ENCODE measurements at places on chromosomes 11 and 22.

GRCh38 chr11:35937700-35938099 is 6.2 kb upstream of the LDLRAD3 start:
- no peak for DNase-seq

DNA sequence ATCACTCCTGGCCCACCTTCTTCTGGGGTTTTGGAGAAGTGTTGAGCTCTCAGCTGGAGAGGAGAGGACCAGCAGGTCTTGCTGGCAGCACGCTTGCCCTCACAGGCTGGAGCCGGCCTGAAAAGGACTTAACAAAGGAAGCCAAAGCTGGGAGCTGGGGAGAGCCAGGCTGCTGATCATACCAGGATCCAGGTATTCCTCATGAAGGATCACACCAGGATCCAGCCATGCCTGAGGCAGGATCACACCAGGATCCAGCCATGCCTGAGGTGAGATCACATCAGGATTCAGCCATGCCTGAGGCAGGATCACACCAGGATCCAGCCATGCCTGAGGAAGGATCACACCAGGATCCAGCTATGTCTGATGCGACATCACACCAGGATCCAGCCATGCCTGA is 17.0 kb downstream of the MRGPRD start:
- no peak for DNase-seq

DNA sequence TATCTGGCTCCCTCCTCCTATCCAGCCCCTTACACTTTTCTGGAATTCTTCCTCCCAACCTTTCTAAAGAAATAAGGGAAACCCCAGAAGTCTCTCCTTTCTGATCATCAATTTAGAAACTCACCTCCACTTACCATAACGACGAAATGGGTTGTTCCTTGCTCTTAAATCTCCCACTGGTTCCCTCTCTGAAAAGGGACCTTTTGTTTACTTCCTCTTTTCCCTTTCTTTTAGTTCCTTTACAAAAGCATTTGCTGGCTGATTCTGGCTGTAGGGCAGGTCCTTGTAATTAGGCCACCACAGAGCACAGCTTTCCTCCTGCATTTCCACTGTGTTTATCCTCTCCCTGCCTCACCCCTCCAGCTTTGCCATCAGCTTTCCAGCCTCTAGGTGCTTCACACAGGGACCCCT is 12.0 kb downstream of the JAML start:
- no peak for DNase-seq

DNA sequence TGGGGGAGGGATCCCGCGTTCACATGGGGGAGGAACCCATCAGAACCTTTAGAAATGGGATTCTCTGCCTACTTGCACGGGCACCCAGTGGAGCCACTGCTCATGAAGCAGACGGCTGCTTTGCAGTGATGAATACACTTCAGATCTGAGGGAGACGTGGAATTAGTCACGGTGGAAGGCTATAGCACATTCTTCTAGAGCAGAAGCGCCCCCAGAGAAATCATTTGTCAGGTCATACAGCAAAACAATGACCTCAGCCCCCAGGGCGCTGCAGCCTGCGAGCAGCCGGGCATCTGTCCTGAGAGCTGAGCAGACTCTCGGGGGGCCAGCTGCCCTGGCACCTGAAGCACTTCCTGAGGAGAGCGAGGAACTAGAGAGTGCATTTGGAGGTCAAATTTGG is 12.7 kb downstream of the TP53AIP1 start:
- DNase-seq, result no peak

DNA sequence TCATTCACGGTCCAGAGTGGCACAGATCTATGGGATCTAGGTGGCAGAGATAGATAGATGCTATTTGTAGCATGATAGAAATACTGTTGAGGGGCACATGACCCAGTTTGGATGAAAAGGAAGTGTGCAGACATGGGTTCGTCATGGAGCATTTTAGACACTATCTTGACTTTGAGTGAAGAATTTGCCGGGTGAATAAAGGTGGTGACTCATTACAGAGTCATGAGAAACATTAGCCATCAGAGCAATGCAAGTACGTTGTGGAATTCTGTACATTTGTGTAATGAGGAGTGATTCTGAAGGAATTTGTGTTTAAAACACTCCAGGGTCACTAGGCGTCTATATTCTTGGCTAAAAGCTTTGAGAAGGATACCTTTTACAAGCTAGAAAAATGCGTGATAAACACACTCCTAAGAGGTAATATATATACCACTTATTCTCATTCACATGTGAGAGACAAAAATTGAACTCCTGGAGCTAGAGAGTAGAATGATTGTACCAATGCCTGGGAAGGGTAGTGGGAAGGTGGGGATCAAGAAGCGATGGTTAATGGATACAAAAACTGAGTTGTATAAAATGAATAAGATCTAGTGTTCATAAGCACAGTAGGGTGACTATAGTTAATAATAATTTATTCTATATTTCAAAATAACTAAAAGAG is 593.7 kb upstream of the LUZP2 start:
- DNase-seq, result peak; percentile 5

DNA sequence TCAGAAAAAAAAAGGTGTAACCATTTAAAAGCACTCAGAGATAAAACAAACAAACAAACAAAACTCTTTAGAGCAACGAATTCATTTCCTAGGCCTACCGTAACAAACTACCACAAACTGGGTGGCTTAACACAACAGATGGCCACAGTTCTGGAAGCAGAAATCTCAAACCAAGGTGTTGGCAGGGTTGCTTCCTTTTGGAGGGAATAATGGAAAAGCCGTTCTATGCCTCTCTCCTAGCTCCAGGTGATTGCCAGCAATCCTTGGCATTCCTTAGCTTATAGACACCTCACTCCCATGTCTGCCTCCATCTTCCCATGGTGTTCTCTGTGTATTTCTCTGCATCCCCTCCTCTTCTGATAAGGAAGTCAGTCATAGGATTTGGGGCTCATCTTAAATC is 200.4 kb downstream of the RAB38 start:
- no peak for DNase-seq

GRCh38 chr22:39954584-39955055 is 5.6 kb upstream of the TMA7B start:
- no peak for DNase-seq

DNA sequence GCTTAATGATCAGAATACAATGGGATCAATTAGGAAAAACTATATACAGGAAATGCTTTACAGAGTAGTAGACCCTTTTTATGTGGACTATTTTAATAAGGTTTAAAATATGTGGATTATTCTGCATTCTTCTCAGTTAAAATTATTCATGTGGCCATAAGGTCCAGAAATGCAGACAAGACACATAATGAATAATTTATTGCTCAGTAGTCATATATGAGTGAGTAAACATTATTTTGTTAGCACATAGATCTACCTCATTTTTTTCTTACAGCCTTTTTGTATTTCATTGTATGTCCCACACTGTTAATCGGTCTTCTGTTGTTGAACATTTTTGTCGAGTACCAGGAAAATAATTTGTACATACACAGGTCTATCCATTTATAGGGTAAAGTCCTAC is 20.8 kb downstream of the MED17 start:
- no peak for DNase-seq
